ENCODE measurements at places on chromosomes 1 and 21. TPM values are rescaled to one million over a fixed set of nuclear protein-coding genes. Genes with fewer than 3 reads are reported as not detected.

- peak; percentile 26 for DNase-seq
Measured at GRCh38 chr1:183580281-183580682, 10.0 kb downstream of the NCF2 start.

GRCh38 chr1:5954964-5955363 lies 37.3 kb downstream of the NPHP4 start:
- no peak for DNase-seq

- DNase-seq = no peak
Measured at GRCh38 chr1:18154430-18155194, 47.0 kb downstream of the IGSF21 start.

GRCh38 chr1:26791148-26791547 lies 3.4 kb downstream of the PIGV start:
- no peak for DNase-seq

DNA sequence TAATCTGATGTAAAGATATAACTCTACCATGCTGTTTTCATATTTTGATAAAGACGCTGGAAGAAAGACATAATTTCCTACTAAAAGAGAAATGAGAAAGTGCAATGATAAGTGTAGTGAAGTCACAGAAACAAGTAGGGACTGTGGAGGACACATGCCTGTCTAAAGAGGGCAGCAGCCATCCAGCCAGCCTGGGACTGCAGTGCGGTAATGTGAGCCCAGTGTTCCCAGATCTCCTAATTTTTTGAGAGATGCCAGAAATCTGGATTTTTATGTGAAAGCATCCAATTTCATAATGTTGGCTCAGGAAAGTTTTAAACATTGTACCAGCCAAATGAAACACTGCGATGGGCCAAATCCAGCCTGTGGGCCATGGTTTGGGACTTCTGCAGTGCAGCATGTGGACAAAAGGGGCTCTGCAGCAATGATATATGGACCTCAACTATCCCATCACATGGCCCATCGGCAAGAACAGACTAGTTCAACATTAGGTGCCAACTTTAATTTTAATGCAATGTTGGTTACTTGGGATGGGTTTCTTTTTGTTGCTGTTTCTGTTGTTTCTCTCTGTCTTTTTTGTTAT lies 329.5 kb downstream of the LTN1 start:
- no peak for DNase-seq

DNA sequence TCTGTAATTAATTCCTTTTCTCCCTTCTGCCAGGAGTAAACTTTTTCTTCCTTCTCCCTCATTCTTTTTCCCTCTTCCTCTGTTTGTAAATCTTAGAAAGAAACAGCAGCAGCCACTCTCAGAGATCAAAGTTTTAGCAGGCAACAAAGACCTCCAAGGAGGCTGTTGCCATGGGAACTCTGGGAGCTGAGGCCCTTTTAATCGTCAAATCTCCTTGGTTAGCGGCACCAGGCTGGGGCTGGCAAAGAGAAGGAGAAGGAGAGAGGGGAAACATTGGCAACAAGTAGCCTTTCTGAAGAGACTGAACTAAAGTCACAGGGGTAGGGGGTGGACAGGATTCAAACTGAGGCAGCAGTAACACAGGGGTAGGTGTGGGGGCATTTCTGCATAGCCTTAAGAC lies 25.2 kb downstream of the ILDR2 start:
- no peak for DNase-seq

- no peak for DNase-seq
Measured at GRCh38 chr1:227788271-227789083, 27.0 kb upstream of the PRSS38 start.

- DNase-seq = peak; percentile 87
Measured at GRCh38 chr1:229227298-229227919, 43.5 kb upstream of the RAB4A start.

DNA sequence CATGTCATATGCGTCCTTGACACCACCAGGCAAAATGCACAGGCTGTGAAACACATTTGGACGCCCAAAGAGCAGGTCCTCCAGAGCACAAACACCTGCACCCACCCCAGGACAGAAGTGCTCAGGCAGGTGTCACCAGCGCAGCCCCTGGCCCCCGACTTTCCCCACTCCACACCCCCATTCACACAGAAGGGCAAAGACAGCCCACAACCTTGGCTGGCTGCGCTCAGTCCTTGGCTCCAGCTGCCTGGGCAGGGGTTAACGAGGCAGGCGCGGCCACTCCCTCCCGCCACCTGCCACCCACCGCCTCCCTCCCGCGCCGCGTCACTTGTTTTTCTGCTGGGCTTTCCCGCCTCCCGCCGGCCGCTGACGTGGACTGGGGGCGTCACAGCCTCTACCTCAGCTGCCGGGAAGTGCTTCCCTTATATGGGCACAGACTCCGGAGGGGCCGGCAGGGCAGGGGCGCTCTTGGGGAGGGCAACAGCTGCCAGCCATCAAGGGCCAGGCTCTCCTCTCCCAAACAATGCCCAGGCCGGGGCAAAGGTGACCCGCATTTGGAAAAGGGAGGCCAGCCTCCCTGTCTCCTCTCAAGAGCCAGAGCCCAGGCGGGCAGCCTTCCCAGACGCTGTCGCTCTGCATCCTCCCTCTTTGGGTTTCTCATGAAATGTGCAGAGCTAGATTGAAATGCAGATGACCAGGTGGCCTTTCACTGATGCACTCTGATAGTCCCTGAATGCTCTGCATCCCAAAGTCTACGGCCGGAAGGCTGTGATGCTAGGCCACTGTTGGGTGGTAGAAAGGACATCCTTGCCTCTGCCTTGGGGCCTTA lies 14.8 kb upstream of the BTG2 start:
- DNase-seq = peak; percentile 96

DNA sequence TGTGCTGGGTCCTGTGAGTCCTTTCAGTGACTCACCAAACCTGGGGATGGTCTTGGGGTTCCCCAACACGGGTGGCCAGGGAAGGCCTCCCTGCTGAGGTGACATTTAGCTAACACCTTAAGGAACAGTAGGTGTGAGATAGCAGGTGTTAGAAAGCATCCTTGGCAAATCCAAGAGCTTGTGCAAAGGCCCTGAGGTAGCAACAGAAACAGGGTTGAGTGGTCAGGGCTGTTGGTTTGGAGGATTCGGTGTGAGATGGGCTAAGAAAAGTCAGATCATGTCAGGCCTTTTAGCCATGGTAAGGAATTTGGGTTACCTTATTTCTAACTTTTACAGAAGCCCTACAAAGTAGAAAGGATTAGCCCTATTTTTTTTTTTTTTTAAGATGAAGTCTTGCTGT lies 343.0 kb downstream of the CAMTA1 start:
- DNase-seq = no peak

The AKR1A1 gene
- total RNA-seq = 175 TPM

The TNFSF4 gene
- 1.5 TPM for total RNA-seq

The USP16 gene
- total RNA-seq = 29.1 TPM

The PATJ gene
- total RNA-seq = 86.8 TPM

The SPATA6 gene
- total RNA-seq = 30.1 TPM

The TMEM269 gene
- 0.06 TPM for total RNA-seq

Data from mucosa of gallbladder (tissue), 1 donor.